ENCODE measurements at places on chromosomes 1 and 21. TPM values are rescaled to one million over a fixed set of nuclear protein-coding genes. Genes with fewer than 3 reads are reported as not detected.

The CCDC30 gene
- 4.7 TPM for total RNA-seq

The LRRC3 gene
- total RNA-seq = 0.88 TPM

The SYT6 gene
- total RNA-seq = 0.29 TPM

DNA sequence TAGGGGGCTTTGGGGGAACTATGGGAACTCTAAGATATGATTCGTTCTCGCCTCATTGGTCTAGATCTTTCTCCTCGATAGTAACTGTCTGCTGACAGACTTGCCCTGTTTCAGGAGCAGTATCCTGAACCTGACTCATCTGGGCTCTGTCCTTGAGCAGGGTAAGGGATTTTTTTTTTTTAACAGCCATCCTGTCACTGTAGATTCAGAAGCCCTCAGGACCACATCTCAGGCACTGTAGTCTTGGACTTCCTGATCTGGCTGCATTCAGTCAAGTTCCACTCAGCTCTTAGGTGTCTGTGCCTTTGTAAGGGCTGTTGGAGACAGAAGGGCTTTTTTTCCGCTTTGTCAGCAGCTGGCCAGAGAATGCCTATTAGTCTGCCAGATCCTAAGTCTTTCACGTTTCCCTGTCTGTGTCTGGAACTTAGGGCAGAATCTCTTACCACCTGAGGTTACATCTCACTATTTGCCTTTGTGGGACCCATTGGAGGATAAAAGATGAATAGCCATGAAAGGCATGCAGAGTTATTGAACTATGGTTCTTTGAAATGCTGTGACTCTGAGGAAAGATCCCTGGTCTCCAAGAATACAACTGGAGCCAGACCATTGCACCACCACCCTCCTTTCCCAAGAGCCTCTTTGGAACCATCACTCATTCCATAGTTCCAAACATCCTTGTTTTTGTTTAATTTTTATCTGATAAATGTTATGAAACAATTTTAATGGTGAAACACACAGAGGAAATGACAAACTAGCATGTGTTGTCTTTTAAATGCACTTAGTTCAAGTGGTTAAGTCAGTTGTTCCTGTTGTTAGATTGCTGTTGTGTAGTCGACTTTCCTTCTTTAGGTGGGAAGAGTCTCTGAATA is 49.7 kb upstream of the MACF1 start:
- H3K36me3 ChIP-seq = no peaks in the 10 kb centered on the region
- peaks cover 44% of the 10 kb centered on the region for H3K4me1 ChIP-seq
- peak overlapping the region; percentile 79 for H3K27ac ChIP-seq
- no peak overlapping the region for H3K4me3 ChIP-seq
- no peaks in the 10 kb centered on the region for H3K27me3 ChIP-seq

- DNase-seq = peak; percentile 98
- no peaks in the 10 kb centered on the region for H3K36me3 ChIP-seq
- peak overlapping the region; percentile 53 for H3K27ac ChIP-seq
- H3K27me3 ChIP-seq = peaks cover 6% of the 10 kb centered on the region
- H3K4me3 ChIP-seq = no peak overlapping the region
- H3K4me1 ChIP-seq = peaks cover 23% of the 10 kb centered on the region
These were observed 3.4 kb downstream of the MYOM3 start for GRCh38 chr1:24108334-24109165.

The FCRL5 gene
- under 0.01 TPM for total RNA-seq

- H3K4me1 ChIP-seq = peaks cover 13% of the 10 kb centered on the region
- peak overlapping the region; percentile 64 for H3K27ac ChIP-seq
- DNase-seq = peak; percentile 76
- no peaks in the 10 kb centered on the region for H3K36me3 ChIP-seq
- no peak overlapping the region for H3K4me3 ChIP-seq
- no peaks in the 10 kb centered on the region for H3K27me3 ChIP-seq
These were observed 196.8 kb downstream of the PTBP2 start for GRCh38 chr1:96918406-96918805.

- H3K27me3 ChIP-seq = no peaks in the 10 kb centered on the region
- no peak overlapping the region for H3K27ac ChIP-seq
- H3K36me3 ChIP-seq = peaks cover 22% of the 10 kb centered on the region
- H3K4me3 ChIP-seq = no peak overlapping the region
- peaks cover 28% of the 10 kb centered on the region for H3K4me1 ChIP-seq
- no peak for DNase-seq
These were observed 3.5 kb downstream of the YOD1 start for GRCh38 chr1:207047505-207047904.

DNA sequence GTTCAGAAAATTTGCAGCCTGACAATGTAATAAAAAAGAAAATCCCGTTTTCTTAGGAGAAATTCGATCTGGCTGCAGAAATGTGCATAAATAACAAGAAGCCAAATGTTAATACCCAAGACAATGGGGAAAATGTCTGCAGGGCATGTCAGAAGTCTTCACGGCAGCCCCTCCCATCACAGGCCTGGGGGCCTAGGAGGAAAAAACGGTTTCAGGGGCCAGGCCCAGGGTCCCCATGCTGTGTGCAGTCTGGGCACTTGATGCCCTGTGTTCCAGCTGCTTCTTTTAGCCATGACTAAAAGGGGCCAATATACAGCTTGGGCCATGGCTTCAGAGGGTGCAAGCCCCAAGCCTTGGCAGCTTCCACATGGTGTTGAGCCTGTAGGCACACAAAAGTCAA is 6.5 kb upstream of the PRDX6 start:
- no peaks in the 10 kb centered on the region for H3K36me3 ChIP-seq
- H3K4me3 ChIP-seq = no peak overlapping the region
- H3K27me3 ChIP-seq = no peaks in the 10 kb centered on the region
- no peak for DNase-seq
- H3K27ac ChIP-seq = no peak overlapping the region

- no peaks in the 10 kb centered on the region for H3K27me3 ChIP-seq
- H3K27ac ChIP-seq = no peak overlapping the region
- no peak overlapping the region for H3K4me3 ChIP-seq
- H3K4me1 ChIP-seq = peaks cover 10% of the 10 kb centered on the region
- H3K36me3 ChIP-seq = peaks cover 4% of the 10 kb centered on the region
These were observed 4.1 kb upstream of the HDGF start for GRCh38 chr1:156755527-156755950.

GRCh38 chr1:163796394-163796821 is 474.7 kb downstream of the NUF2 start:
- H3K4me1 ChIP-seq = no peaks in the 10 kb centered on the region
- H3K27ac ChIP-seq = no peak overlapping the region
- H3K27me3 ChIP-seq = no peaks in the 10 kb centered on the region
- no peak for DNase-seq

DNA sequence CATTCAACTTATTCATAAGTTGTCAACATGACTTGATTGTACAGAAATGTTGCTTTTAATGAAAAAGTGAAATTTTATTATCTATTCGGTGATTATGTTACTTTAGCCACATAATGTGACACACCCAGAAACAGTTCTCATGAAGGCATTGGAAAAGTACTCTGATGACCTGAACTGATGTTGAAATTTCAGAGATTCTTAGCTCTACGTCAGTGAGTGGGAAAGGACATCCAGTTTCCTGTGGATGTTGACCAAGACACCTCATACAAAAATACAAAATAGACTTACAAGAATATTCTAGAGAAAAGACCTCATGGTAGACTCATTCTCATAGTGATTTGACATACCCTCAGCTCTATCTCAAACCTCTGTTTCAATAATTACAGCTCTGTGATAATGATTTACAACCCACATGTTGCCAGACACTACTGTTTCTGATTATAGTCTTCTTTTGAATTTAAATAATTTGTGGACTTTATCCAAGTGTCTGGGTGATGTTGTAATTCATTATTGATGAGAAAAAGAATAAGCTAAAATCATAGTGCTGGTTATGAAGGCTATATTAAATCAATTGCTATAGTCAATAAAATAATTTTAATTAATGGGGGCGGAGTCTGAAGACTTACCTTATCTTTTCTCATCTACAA is 37.3 kb downstream of the KCNK2 start:
- no peaks in the 10 kb centered on the region for H3K27me3 ChIP-seq
- no peak overlapping the region for H3K4me3 ChIP-seq
- peaks cover 6% of the 10 kb centered on the region for H3K4me1 ChIP-seq

The HHIPL2 gene
- 0.88 TPM for total RNA-seq
